ENCODE measurements at places on chromosomes 2 and 18.

- no peak for DNase-seq
Measured at GRCh38 chr2:148781544-148781943, 93.5 kb upstream of the KIF5C start.

- DNase-seq = no peak
Measured at GRCh38 chr2:194301946-194302345, 1355.1 kb upstream of the SLC39A10 start.

- DNase-seq = no peak
Measured at GRCh38 chr2:11661891-11662435, 8.0 kb downstream of the NTSR2 start.

- DNase-seq = no peak
Measured at GRCh38 chr2:71801969-71802368, 345.7 kb downstream of the CYP26B1 start.

GRCh38 chr2:70936165-70936978, 672 bp downstream of the ATP6V1B1 start:
- DNase-seq = no peak

GRCh38 chr18:75293591-75293990, 83.0 kb downstream of the TSHZ1 start:
- DNase-seq = no peak

GRCh38 chr2:143611336-143611735, 482.1 kb downstream of the ARHGAP15 start:
- no peak for DNase-seq

DNA sequence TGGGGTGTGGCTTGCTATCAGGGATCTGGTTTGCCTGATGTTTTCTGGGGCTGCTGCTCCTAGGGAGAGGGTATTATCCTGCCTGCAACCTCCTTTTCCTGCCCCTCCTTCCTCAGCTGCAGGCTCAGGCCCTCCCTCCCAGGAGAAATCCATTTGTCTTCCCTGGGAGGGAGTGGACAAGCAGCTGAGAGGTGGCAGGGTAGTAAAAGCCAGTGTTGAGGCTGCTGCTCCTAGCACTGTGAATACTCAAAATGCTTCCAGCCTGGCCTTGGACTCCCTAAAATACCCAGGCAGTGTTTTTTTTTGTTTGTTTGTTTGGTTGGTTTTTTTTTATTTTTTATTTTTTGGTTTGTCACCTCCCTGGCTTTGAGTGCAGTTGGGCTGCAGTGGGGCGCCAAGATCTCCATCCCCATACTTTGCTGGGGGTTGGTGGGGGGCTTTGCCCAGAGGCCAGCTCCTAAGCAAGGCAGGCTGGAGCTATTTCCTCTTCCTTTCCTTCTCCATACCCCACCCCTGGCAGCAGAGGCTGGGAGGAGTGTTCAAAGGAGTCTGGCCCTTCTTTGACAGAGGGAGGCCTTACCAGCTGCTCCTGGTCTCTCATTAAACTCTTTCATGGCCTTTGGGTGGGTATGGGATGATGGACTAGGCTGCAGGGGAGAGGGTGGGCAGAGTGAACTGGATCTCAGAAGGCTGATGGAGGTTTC, 13.6 kb downstream of the HOXD3 start:
- no peak for DNase-seq

GRCh38 chr2:3127710-3128109, 249.9 kb downstream of the EIPR1 start:
- no peak for DNase-seq

DNA sequence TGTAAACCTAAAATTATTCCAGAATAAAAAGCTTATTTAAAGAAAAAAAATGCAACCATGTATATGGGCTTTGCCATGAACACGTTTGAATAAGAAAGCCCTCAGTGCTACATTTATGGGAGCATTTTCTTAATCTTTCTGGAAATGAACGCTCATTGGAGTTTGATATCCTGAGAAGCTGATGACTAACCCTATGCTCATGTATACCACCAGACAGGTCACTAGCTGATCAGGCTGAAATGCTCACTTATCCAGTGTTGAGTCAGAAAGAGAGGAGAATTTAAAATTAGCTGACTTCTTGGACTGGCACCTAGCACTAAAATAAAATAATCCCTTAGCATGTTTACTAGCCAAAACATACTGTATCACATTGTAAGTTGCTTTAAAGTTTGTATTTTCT, 254.9 kb upstream of the SIX3 start:
- DNase-seq = no peak

GRCh38 chr2:124756048-124756447, 731.0 kb downstream of the CNTNAP5 start:
- no peak for DNase-seq

GRCh38 chr2:28693223-28693622, 58.4 kb upstream of the PPP1CB start:
- DNase-seq = no peak

DNA sequence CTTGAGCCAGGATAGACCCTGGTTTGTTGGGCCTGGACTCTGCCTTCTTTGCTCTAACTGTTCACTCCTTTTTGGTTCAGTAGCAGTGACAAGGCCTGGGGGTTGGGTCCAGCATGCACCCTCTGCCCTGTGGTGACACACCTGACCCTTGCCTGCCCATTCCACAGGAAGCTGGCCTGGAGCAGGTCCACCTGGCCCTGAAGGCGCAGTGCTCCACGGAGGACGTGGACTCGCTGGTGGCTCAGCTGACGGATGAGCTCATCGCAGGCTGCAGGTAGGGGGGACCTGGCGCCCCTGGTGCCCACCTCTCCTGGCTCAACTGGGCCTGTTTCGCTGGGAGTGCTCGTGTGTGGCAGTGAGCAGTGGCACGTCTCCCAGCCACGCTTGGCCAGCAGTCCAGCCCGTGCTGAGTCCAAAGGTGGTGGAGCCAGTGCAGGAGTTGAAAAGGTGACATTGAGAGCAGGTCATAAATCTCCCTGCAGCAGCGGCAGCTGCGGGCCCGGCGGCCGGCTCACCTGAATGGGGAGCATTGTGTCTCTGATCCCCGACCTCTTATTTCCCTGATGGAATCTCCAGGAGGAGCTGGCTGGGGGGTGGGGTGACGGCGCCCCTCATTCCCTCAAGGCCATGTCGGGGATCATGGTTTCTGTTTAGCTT, 102.6 kb downstream of the DYSF start:
- DNase-seq = no peak

- DNase-seq = no peak
Measured at GRCh38 chr18:45642238-45642637, 27.0 kb downstream of the SLC14A2 start.

GRCh38 chr2:112141626-112142007, 3.4 kb downstream of the FBLN7 start:
- no peak for DNase-seq

- no peak for DNase-seq
Measured at GRCh38 chr2:47173986-47174732, 19.1 kb upstream of the STPG4 start.

DNA sequence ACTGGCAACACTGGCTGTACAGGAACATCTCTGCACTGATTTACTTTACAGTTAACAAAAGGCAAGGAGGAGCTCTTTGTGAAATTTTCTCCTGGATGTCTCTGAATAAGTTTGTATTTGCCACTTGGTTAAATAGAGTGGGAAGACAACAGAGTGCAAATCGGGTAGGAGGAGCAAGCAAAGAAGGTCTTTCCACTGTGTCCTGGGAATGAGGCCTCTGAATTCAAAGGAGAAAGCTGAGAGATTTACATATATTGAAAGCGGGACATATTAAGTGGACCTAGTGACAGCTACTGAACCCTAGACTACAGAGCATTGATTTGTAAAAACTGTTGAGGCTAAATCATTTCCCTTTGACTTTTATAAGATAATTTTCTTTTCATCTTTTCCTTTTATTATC, 117.4 kb upstream of the CHRNA1 start:
- no peak for DNase-seq

- DNase-seq = no peak
Measured at GRCh38 chr18:59414111-59414653, 55.1 kb upstream of the LMAN1 start.

DNA sequence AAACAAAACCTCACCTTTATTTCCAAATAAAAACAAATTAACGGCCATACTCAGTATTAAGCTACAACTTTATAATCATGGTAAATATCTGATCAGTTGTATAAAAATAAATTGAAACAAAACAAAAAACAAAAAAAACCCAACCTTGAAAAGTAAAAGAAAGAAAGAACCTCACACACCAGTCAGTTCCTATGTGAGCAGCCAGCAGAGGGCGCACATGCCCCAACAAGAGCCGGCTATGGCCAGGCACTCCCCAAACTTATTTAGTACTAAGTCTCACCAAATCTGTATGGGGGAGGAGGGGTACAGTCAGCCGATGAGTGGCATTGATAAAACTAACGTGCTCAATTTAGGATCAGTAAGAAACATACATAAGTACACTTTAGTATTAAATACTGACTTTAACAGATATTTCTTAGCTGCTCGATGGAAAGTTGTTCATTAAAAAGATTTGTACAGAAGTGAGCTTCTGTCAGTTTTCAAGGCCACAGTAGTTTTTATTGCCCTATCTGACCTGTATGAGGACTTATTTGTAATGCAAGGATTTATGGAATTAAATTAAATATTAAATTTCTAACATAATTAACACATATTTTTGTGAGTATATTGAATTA, 172.6 kb downstream of the TCF4 start:
- peak; percentile 66 for DNase-seq

GRCh38 chr2:16604236-16604635, 61.4 kb downstream of the CYRIA start:
- DNase-seq = no peak

DNA sequence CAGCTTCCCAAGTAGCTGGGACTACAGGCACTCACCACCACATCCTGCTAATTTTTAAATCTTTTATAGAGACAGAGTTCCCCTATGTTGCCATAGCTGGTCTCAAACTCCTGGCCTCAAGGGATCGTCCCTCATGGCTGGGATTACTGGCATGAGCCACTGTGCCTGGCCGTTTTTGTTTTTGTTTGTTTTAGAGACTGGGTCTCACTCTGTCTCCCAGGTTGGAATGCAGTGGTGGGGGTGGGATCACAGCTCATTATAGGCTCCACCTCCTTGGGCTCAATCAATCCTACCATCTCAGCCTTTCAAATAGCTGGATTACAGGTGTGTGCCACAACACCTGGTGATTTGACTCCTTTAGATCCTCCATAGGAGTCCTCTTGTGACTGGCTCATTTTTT, 19.5 kb upstream of the ZDBF2 start:
- DNase-seq = no peak

DNA sequence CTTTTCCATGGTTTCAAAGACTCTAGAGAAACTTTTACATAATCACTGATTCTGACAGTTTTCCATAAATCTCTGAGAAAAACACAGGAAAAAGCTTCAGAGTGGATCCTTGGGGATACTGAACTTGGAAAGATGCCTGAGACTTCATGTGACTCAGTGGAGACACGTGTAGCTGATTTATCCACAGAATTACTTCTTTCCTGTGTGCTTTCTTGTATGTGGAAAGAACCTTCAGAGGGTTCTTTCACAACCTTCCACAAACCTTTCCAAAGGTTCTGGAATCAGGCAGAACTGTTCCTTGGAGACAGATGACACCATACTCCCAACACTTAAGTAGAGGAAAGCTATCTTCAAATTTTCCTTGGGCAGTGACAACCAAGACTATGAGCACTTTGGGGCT, 207.2 kb downstream of the RND3 start:
- DNase-seq = no peak

All from left renal pelvis (tissue), 4 donors.